Stimulated activated CD4-positive, alpha-beta T cell treated with anti-CD3 and anti-CD28 coated beads, Interleukin-12 subunit alpha, Interleukin-12 subunit beta, amount 100 ng/mL, for 24 hours (primary cell): ENCODE measurements at places on chromosomes 1 and 21.

GRCh38 chr1:177620636-177621190, 349.1 kb downstream of the SEC16B start:
- DNase-seq: no peak

DNA sequence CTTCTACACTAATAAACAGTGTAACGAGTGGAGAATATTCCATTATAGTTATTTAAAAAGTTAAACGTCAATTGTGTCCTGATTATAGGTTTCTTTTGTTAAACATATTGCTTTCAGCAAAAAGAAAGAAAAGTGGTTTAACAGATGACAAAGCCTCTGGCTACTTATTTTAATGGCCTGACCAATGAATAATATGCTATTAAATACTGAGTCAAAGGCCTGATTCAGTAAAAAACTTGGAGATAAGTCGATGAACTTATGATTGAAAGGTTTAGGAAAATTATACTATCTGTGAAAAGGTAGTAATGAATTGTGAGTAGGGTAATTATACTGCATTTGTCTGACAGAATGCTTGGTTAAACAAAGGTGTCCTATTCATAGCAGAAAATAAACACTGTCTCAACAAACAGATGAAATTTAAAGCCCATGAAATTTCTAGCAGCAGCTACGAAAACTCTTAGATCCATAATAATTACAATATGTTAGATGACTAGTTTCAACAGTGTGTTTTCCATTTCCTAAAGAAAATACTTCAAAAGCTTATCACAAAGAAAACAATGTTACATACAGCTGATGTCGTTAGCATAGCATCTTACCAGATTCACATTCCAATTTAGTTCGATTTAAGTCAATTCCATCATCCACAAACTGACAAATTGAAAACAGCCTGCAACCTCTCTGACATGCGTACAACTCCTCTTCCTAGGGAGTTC, 6.2 kb downstream of the TMEM59 start:
- no peak for DNase-seq

DNA sequence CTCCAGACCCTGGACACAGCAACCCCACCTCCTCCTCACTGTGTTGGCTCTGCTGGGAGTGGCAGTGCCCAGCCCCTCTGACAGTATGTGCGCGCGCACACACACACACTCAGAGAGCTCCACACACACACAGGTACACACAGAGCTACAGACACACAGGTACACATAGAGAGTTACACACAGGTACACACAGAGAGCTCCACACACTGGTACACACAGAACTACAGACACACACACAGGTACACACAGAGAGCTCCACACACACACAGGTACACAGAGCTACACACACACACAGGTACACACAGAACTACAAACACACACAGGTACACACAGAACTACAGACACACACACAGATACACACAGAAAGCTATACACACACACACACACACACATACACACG, 6.3 kb upstream of the PRKCZ start:
- no peak for DNase-seq

DNA sequence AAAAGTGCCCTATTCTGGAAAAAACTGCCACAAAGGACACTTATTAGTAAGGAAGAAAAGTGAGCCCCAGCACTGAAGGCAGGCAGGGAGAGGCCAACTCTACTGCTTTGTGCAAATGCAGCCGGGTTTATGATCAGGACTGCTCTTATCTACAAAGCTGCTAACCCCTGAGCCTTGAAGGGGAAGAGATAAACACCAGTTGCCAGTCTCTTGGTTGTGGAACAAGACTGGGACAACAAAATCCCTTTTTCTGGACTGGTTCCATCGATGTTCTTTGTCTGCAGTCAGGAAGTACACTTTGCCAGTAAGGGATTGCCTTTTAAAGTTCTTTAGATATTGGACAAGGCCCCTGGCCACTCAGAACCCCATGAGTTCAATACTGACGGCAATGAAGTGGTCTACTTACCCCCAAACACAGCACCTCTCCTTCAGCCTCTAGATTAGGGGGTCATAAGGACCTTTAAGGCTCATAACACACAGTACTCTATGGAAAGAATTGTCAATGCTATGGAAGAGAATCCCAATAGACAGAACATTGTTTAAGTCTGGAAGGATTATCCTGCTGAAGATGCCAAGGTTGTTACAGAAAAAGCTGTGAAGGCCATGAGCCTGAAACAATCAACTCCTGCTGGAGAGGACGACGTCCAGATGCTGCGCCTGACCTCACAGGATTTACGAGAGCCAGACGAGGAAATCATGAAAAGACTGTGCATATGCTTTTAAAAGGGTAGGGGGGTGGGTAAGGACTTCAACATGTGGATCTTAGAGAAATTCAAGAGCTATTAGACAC, 43.6 kb downstream of the GNB1 start:
- DNase-seq: no peak

DNA sequence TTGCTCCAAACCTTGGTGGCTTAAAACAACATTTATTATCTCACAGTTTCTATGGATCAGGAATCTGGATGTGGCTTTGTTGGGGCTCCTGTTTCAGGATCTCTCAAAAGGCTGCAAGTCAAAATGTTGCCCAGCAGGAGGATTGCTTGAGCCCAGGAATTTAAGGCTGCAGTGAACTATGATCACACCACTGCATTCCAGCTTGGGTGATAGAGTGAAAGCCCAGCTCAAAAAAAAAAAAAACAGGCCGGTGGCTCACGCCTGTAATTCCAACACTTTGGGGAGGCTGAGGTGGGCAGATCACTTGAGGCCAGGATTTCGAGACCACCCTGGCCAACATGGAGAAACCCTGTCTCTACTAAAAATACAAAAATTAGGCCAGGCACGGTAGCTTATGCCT, 30.0 kb downstream of the BCAS2 start:
- DNase-seq: no peak

DNA sequence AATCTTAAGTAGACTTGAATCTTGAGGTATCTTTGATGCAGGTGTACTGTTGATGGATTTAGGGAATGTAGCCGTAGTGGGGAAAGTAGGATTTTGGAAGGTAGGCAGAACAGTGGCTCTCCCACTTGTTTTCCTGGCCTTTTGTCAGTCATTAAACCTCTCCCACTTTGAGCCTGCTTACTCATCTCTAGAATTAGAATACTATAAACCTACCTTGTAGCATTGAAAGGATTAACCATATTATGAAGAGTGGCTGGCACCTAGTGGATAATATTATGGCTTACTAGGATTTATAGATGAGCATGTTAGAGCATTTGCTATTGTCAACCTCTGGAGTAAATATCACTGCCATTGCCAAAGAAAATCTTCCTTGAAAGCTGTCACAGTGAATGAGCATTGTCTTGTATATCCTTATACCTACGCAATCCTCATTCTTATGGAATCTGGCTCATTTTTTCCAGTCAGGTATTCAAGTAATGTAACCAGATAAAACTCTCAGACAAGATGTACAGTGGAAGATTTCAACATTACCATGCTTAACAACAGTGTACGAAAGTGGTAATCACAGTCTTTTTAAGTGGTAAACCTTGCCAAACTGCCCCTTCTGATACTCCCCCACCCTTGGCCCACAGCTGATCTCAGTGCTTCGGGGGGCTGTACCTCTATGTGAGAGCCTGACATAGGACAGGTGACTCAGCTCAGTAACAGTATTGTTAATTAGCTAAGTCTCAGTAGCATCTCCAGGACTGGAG, 44.4 kb downstream of the SH3GLB1 start:
- no peak for DNase-seq

DNA sequence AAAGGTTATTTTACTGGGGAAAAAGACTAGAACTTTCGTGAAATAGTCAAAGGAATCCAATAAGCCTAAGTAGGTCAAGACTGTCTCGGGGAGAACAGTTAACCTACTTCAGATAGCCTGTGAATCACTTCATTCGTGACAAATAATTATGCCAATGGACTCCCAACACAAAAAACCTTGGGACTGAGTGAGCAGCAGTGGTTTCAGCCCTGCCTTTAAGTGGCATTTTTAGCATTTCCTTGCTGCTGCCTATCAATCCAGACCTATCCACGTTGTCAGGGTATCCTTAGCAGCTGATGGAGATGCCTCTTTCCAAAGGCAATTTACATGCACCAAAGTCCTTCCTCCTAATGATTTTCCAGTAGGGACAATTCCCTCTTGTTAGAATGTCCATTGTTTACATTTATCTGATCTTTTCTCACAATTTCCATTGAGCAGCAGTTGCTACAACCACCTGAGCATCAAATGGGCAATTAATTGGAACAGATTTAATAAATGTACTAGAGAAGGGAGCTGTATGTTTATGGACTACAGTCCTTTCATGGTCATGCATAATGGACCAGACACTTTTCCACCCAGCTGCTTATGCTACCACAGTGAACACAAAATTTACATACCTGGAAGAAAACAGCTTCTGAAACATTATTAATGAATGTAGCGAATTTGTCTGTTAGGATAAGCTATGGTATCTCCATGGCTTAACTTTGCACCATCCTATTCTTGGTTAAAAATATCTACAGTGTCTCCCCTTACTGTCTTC, 75.8 kb downstream of the TM2D1 start:
- DNase-seq: no peak

DNA sequence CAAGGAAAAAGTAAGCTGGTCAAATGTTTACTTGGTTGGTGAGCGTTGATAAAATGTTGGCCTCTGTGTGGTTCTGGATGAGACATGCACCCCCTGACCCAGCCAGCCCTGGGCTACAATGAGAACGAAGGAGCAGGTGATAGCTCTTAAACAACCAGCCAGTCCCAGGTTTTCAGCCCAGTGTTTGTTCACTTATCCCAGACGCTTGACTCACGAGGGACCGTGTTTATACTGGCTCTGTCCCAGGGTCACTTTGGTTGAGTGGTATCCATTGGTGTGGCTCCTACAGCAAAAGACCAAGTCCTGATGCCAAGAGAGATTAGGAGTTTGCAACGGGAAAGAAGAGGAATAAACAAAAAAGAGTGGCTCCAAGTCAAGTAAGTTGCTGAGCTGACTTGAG, 86.9 kb downstream of the KCNJ15 start:
- DNase-seq: no peak

DNA sequence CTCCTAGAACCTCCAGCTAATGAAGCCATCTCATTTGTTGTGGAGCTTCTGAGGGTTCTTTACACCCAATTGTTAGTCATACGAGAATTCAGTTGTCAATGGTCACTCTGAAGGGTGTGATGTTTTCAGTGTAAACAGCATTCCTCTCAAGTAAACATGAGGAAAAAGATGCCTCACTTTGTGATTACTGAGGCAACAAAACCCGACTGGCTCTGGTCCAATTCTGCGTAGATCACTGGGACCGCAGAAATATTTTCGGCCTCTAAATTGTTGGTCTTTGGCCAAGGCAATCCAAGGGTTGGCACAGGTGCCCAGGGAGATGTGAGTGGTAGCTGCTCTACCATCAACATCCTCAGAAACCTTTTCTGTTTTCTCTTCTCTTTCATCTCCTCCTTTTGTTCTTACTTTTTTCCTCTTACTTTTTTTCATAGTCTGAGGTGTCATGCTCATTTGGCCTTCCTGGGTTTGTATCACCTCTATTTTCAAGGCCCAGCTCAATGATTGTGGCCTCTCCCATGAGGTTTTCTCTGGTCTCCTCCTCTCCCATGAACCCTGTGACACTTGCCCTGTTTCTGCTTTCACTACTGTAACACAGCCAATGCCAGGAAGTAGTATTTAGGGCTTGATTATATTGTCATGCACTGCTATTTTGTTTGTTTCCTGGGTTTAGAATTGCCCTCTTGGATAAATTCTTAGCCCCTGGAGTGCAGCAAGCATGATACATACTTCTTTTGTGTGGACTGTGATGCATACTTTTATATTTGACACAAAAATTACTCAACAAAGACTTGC, 221.9 kb downstream of the TNR start:
- DNase-seq: no peak

GRCh38 chr1:77732090-77732489, 27.6 kb downstream of the USP33 start:
- DNase-seq: no peak

GRCh38 chr21:25341981-25342380, 265.3 kb downstream of the MRPL39 start:
- no peak for DNase-seq

DNA sequence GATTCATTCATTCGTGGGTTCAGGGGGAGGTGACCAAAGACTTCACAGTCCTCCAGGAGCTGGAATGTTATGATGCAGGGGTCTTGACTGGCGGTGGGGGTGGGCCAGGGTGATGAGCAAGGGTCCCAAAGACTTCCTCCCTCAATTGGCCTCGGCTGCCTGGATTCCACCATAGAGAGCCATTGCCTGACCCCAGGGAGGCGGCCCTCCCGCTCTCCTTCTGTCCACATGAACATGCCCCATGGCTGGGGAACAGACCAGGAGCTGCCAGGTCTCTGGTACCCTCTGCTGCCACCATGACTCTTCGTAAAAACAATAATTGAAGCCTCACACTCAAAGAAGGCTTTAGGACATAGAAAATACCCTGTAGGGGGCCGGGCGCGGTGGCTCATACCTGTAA, 102.5 kb upstream of the CASZ1 start:
- DNase-seq: no peak

DNA sequence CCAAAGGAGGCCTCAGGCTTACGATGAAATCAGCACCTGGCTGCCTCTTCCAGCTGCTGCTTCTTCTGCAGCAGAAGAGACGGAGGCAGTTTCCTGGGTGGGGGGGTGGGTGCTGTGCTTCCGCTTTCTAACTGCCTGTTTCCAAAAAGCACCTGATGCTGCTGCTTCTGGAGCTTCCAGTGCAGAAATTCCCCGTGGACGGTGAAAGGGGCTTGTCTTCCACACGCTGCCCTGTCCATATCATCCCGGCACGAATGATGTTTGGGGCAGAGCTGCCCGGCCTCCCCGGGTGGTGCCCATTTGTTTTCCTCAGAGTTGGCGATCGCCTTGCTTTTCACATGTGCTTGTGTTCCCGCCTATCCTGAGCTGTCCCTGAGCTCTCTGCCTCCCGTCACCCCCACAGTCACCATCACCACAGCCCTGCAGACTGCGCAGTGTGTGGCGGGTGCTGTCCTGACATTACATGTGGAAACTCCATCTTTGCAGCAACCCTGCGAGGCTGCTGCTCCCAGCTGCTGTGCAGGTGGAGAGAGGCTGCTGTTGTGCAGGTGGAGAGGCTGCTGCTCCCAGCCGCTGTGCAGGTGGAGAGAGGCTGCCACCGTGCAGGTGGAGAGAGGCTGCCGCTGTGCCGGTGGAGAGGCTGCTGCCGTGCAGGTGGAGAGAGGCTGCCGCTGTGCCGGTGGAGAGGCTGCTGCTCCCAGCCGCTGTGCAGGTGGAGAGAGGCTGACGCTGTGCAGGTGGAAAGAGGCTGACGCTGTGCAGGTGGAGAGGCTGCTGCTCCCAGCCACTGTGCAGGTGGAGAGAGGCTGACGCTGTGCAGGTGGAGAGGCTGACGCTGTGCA, 1.8 kb downstream of the TTLL10 start:
- no peak for DNase-seq
